COR-L47 (cell line): ENCODE measurements at places on chromosomes 13 and 19.

GRCh38 chr19:40754611-40755247 is 3.7 kb downstream of the SNRPA start:
- no peak for DNase-seq

DNA sequence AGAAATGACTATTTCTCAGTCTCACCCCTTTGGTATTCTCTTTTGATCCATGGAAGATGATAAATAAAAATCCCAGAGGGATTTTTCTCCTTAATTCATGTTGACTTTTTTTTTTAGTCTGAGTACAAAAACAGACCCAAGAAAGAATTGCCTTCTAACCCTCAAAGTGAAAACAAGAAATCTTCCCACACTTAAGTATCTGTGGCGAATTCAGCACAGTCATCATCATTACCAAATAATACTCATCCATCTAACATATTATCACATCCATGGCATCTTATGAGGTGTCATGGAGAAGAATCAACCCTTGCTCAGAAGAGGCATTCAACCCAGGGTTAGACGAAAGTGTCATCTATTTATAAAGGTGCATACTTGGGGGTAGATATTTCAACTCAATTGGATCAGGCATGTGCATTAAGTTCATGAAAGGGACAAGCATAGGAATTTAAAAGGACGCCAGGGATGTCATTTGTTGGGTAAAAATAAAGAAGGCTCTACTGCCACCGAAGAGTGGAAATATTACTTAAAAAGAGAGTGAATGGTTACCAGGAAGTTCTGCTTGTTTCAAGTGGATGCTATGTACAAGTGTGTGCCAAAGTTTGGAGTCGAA is 101.9 kb downstream of the FLT1 start:
- no peak for DNase-seq

- DNase-seq: no peak
Observed at GRCh38 chr13:27147530-27148170, 24.0 kb downstream of the USP12 start.

DNA sequence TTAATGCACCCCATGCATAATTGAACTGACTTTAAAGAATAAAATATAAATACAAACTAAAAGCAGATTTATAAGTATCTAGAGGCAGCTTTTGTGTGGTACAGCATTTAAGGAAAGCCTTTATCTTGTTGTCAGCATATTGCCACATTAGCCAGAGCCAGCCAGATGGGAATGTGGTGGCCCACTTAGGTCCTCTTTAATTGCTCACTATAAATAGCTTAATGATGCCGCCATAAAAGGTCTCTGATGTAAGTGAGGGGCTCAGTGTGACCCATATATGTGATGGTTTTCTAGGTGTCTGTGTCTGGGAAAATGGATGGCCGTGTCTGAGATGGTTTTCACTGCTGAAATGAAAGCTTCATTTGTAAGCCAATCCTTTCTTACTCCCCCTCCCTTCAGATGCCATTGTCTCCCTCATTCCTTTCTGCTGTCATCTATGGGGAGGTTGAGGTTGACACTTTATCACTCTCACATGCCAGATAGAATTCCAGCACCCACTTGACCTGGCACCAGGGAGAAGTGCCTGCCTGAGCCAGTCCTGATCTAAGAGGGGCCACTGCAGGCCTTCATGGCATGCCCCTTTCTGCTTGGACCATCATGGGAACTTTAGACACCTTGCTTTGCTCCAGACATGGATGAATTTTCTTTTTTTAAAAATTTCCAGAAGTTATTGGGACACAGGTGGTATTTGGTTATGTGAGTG is 135.3 kb downstream of the MTUS2 start:
- DNase-seq: no peak
